ENCODE measurements at places on chromosomes 12 and 14. TPM values are rescaled to one million over a fixed set of nuclear protein-coding genes. Genes with fewer than 3 reads are reported as not detected.
A peak's percentile ranks its signal among the peaks of the same experiment; 100 is the strongest.

The SLC5A8 gene
- not detected for total RNA-seq

The BTG1 gene
- 76.6 TPM for total RNA-seq

The ASB2 gene
- total RNA-seq = 25.5 TPM

The TBC1D30 gene
- total RNA-seq = 0.37 TPM

The GSC gene
- not detected for total RNA-seq

- no peaks in the 10 kb centered on the region for H3K27me3 ChIP-seq
- H3K36me3 ChIP-seq = no peaks in the 10 kb centered on the region
- peak; percentile 8 for DNase-seq
- H3K4me3 ChIP-seq = no peak overlapping the region
- no peak overlapping the region for H3K27ac ChIP-seq
- peaks cover 6% of the 10 kb centered on the region for H3K4me1 ChIP-seq
Observed at GRCh38 chr12:82723093-82723492, 36.4 kb downstream of the TMTC2 start.

DNA sequence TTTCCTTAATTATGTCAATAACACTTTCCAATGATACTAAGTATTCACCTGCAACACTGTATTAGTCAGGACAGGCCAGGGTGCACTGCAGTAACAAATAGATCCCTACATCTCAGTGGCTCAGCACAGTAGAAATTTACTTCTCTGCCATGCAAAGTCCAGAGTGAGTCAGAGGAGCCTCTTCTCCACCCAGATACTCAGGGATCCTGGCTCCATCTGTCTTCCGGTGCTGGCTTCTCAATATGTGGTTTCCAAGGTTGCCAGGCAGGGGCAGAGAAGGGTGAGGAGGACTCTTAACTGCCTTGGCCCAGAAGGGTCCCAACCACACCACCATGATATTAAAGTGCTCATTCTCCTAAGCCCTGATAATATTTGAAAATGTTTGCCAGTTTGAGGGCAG is 47.8 kb downstream of the ADGRD1 start:
- no peak for DNase-seq
- peaks cover 2% of the 10 kb centered on the region for H3K4me1 ChIP-seq
- H3K36me3 ChIP-seq = no peaks in the 10 kb centered on the region

- peaks cover 19% of the 10 kb centered on the region for H3K36me3 ChIP-seq
- H3K27me3 ChIP-seq = no peaks in the 10 kb centered on the region
- H3K4me3 ChIP-seq = no peak overlapping the region
- H3K4me1 ChIP-seq = peaks cover 8% of the 10 kb centered on the region
- no peak overlapping the region for H3K27ac ChIP-seq
Observed at GRCh38 chr12:132079200-132079599, 64.9 kb downstream of the DDX51 start.

DNA sequence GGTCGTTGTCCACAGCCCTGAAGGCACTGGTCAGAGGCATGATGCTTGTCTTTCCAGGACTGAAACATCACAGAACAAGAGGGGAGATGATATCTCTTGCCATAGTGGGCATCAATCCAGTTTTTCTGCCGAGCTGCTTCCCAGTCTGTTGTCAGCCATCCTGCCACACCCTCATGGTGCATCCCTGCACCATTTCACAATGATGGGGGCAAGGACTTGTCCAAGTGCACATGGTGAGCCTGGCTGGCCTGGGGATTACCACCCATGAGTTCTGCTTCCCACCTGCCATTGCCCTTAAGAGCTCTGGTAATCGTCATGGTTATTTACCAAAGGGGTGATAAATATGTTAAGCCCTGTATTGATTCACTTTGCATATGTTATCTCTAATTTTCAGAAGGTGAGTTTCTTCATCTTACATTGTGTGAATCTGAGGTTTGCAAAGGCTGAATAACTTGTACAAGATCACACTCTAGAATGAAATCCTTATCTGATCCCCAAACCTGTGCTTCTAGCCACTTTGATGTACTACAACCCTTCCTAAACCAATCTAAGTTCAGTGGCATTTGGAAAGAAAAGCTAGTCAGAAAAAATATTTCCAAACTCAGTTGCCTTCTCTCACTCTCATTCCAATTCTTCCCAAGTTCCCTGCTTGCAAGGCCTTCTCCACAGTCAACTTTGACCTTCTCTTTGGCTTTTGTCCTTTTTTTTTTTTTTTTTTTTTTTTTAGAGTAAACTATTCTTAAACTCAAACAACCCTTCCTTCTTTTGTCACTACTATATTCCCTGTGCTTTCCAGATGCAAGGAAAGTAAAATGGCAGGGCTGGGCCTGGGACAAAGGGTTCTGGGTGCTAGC is 2.3 kb downstream of the AVIL start:
- H3K27me3 ChIP-seq = no peaks in the 10 kb centered on the region
- H3K27ac ChIP-seq = no peak overlapping the region

GRCh38 chr12:115185506-115185905 is 501.5 kb upstream of the TBX3 start:
- no peaks in the 10 kb centered on the region for H3K27me3 ChIP-seq
- DNase-seq = no peak
- H3K4me3 ChIP-seq = no peak overlapping the region
- H3K27ac ChIP-seq = no peak overlapping the region
- no peaks in the 10 kb centered on the region for H3K4me1 ChIP-seq

DNA sequence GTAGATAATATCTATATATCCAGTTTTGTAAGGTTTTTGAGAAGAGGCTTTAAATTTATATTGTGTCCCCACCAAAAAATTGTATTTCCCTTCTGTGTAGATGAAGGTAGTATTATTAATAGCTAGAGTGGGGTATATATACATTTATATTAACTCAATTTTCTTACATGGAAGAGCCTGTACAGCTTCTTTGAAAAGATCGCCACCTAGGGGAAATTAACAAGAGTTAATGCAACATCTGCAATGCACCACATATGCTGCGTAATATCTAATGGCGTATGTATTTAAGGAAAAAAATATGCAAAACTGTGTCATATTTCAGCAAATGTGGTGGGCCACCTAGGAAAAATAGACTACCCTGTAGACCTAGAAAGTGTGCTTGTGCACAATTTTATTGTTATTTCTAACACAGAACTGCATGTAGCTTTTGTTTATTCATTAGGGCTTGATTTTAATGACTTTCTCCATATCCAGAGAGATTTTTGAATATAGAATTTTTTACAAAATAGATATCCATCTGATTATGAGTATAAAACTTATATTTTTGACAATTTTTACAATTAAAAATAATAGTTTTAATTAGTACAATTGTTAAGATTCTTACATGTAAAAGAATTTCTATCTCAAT is 14.0 kb downstream of the CCER1 start:
- H3K27ac ChIP-seq = no peak overlapping the region
- H3K36me3 ChIP-seq = no peaks in the 10 kb centered on the region
- no peak for DNase-seq
- no peaks in the 10 kb centered on the region for H3K4me1 ChIP-seq
- H3K27me3 ChIP-seq = peaks cover 4% of the 10 kb centered on the region
- H3K4me3 ChIP-seq = no peak overlapping the region

DNA sequence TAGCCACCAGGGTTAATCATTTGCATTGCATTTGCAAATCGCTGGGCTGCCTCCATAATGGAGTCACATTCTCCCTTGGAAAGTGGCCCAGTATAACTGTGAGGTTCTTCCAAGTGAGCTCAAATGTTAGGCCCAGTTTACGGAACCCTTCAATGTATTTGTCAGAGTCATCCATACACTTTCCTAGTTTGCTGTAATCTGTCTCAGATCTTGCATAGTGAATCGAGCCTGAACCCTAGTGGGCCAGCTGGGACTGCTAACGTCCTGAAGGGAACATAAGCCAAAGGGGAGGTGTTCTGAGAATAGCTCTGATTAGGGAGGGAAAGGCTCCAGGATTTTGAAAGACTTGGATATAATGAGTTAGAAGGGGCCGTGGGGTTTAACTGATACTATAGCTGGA is 406.3 kb downstream of the SLC6A15 start:
- H3K4me1 ChIP-seq = no peaks in the 10 kb centered on the region
- no peaks in the 10 kb centered on the region for H3K36me3 ChIP-seq
- no peaks in the 10 kb centered on the region for H3K27me3 ChIP-seq
- H3K4me3 ChIP-seq = no peak overlapping the region

GRCh38 chr14:52299692-52300278 is 14.3 kb upstream of the PTGER2 start:
- H3K27me3 ChIP-seq = peaks cover 6% of the 10 kb centered on the region
- DNase-seq = no peak
- no peaks in the 10 kb centered on the region for H3K36me3 ChIP-seq

- H3K4me1 ChIP-seq = peaks cover 40% of the 10 kb centered on the region
- peaks cover 27% of the 10 kb centered on the region for H3K36me3 ChIP-seq
- peak overlapping the region; percentile 79 for H3K4me3 ChIP-seq
Observed at GRCh38 chr14:103332143-103332919, 1.7 kb upstream of the EIF5 start.

GRCh38 chr14:76919431-76920330 is 93.5 kb downstream of the LRRC74A start:
- H3K27ac ChIP-seq = peak overlapping the region; percentile 47
- H3K4me1 ChIP-seq = peaks cover 65% of the 10 kb centered on the region
- no peaks in the 10 kb centered on the region for H3K27me3 ChIP-seq
- peak; percentile 70 for DNase-seq
- no peak overlapping the region for H3K4me3 ChIP-seq

DNA sequence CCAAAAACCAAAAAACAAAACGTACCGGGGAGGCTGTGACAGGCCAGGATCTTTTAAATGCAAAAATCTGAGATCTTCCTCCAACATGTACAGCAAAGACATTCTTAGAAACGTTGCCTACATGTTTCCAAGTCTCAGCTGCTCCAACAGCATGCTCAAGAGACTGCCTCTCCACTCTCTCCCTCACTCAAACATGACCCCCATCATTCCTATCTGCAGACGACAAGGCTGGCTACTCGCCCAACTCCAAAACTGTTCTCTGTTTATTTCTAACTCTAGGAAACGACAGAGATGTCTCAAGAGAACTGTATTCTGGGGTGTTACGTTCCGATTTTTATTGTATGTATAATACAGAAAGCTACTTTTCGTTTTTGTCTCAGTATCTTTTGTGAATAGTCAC is 57.5 kb upstream of the TMCC3 start:
- H3K27me3 ChIP-seq = peaks cover 2% of the 10 kb centered on the region
- H3K36me3 ChIP-seq = no peaks in the 10 kb centered on the region
- DNase-seq = no peak
- peaks cover 6% of the 10 kb centered on the region for H3K4me1 ChIP-seq
- H3K4me3 ChIP-seq = no peak overlapping the region

DNA sequence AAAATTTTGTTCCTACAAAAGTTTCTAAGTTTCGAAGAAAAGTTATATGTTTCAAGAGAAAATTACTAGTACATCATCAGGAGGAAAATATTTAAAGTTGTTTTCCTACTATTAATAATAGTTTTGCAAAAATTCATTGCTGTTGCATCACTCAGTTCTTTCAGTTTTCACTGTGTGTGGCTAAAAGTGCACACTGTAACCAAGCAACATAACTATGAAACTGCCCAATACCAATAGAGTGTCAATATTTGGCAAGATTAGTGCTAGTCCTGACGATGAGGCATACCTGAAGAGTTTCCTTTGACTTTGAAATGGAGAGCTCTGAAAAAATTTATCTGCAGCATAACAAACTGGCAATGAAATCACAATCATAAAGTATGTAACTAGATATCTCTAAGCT is 194.3 kb downstream of the CPNE8 start:
- H3K27ac ChIP-seq = no peak overlapping the region
- DNase-seq = no peak
- H3K36me3 ChIP-seq = no peaks in the 10 kb centered on the region
- no peak overlapping the region for H3K4me3 ChIP-seq
- H3K27me3 ChIP-seq = no peaks in the 10 kb centered on the region

DNA sequence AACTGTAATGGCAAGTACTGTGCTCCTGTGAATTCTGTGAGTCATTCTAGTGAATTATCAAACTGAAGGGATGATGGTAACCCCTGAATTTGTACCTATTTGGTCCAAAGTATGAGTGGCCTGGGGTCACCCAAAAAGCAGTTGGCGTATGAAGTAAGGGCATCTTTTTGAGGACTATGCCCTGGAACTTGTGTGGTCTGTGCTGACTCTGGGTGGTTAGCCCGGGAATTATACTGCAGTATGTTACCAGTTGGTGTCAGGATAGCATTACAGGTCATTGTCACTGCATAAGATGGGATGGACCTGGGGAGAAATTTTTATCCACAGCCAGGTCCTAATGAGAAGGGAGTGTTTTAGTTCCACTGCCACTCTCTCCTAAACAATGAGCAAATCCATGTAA is 174.7 kb downstream of the SSPN start:
- H3K36me3 ChIP-seq = peaks cover 5% of the 10 kb centered on the region
- H3K27me3 ChIP-seq = no peaks in the 10 kb centered on the region
- H3K4me3 ChIP-seq = no peak overlapping the region
- DNase-seq = no peak

DNA sequence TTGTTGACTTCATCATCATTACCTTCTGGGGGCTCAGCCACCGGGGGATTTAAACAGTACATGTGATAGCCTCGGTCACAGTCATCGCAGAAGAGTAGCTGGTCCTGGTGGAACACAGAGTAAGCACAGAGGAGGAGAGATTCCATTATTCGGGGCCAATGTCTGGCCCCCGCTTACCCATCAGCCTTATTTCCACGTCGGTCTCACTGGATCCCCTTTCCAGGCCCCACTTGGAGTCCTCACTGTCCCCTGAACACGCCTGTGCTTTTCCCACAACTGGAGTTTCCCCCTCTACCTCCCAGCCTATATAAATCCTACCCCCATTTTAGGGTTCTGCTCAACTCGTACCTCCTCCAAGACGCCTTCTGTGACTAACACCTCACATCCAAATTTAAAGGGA is 274.0 kb downstream of the DPF3 start:
- no peaks in the 10 kb centered on the region for H3K4me1 ChIP-seq
- H3K27ac ChIP-seq = no peak overlapping the region
- H3K36me3 ChIP-seq = no peaks in the 10 kb centered on the region
- H3K27me3 ChIP-seq = peaks cover 4% of the 10 kb centered on the region
- no peak for DNase-seq
